ENCODE measurements at places on chromosomes 11 and 22.

GRCh38 chr11:37409124-37409523 lies 811.1 kb upstream of the RAG2 start:
- DNase-seq: no peak

DNA sequence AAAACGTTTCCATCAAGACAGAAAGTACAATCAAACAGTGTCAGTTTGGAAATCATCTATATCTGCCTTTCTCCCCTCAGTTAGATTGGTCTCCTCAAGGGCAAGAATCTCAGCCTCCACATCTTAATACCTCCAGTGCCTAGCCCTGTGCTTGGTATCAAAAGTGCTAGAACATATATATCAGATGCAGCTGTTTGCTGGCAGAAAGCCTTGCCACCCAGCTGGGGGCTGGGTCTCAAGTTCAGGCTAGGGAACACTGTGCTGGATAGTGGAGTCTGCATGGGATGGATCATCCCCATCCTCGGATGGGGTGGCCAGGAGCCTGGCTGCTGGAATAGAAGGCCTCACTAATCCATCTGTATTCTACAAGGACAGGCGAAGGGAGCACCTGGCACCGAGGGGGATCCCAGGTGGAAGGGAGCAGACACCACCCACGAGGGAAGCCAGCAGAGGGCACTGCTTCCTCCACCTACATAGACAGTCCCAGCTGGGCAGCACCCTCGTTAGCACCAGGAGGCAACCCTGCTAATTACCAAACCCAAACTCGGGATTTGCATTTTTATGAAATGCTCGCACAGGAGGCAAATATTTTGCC lies 602.2 kb downstream of the BUD13 start:
- no peak for DNase-seq

GRCh38 chr11:17148536-17148935 lies 59.2 kb downstream of the PIK3C2A start:
- no peak for DNase-seq

DNA sequence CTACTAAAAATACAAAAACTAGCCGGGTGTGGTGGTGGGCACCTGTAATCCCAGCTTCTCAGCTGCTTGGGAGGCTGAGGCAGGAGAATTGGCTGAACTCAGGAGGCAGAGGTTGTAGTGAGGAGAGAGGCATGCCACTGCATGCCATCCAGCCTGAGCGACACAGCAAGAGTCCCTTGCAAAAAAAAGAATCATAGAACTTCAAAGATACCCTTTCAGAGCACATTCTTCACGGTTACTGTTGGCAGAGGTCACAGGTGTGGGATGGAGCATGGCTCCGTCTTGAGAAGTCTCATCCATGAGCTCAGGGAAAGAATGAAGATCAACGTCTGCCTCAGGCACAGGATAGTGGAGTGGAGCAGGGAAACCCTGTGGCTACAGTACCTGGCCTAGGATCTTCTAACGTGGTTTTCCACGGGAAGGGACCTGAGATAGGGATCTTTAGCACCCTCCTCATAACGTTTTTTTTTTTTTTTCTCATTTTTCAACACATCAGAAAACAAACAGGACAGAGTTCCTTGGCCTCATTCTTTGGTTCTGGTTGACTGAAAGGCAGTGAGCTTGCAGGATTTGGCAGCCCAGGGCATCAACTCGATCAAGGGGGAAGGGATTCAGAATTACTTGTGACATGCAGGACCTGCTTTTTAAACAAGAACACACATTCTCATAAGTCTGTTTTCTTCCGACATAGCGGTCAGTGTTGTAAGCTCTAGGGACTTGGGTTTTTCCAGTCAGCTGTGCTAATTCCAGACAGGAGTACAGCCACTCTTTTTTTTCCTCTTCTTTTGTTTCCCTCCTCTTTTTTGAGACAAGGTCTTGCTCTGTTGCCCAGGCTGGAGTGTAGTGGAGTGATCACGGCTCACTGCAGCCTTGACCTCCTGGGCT lies 22.8 kb downstream of the F2 start:
- DNase-seq: no peak

DNA sequence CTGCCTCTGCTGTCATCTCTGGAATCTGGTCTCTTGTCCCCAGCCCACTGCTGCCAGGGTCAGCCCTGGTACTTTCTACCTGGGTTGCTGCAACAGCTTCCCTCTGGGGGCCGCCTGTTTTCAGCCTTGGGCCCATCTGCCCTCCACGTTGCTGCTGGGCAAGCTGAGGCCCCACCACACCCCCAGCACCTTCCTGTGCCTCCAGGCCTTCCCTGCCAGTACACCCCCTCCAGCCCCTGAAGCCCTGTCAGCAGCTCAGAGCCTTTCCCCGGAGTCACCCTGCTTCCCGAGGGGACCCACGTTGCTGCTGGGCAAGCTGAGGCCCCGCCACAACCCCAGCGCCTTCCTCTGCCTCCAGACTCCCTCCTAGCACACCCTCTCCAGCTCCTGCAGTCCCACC lies 3.3 kb upstream of the SAMM50 start:
- no peak for DNase-seq

- DNase-seq: no peak
Observed at GRCh38 chr22:21710156-21710555, 25.4 kb downstream of the YPEL1 start.

DNA sequence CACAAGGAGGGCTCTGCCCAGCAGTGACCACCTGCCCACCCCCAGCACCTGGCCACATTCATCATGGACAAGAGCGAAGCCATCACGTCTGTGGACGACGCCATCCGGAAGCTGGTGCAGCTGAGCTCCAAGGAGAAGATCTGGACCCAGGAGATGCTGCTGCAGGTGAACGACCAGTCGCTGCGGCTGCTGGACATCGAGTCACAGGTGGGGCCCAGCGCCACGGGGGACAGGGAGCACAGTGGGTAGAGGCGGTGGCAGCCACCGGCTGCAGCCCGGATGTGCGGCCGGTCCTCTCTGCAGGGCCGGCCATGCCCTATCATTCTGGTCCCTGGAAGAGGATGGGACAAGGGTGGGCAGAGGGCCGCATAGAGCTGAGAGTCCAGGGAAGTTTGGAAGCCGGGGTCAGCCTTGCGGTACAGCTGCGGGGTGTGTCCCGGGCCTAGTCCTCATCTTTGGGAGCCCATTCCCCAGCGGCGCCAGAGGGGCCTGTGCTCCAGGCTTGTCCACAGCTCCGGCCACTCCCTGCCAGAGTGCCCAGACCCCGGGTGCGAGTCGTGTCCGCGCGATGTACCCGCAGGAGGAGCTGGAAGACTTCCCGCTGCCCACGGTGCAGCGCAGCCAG lies 14.1 kb downstream of the EPS8L2 start:
- no peak for DNase-seq
